A549 treated with AZD2906 at 1 μM for 4 hours (cell line): ENCODE measurements at places on chromosomes 16 and 17. TPM values are rescaled to one million over a fixed set of nuclear protein-coding genes. Genes with fewer than 3 reads are reported as not detected.

The NLK gene
- 6.9 to 10.1 TPM (median 9.3 TPM) in 5 replicates for total RNA-seq

The TBC1D26 gene
- total RNA-seq = not detected in 5 replicates

The C17orf78 gene
- total RNA-seq = not detected in 5 replicates

The TEKT5 gene
- total RNA-seq = 0.18 TPM in 1 of 5 replicates, not detected in the others

The LRRC46 gene
- 2.7 to 3.7 TPM (median 3.2 TPM) in 5 replicates for total RNA-seq

The OTOP2 gene
- 0.05 to 0.06 TPM in 2 of 5 replicates, not detected in the others for total RNA-seq

The TEX19 gene
- total RNA-seq = 0.29 to 0.49 TPM (median 0.37 TPM) in 5 replicates

The RSPRY1 gene
- total RNA-seq = 33.0 to 47.7 TPM (median 37.2 TPM) in 5 replicates

The NOS2 gene
- total RNA-seq = 0.22 to 0.34 TPM (median 0.26 TPM) in 5 replicates

The AOC3 gene
- 1.0 to 1.6 TPM (median 1.3 TPM) in 5 replicates for total RNA-seq

The KRTAP4-4 gene
- total RNA-seq = not detected in 5 replicates

The CLEC18C gene
- 0.05 to 0.11 TPM (median 0.08 TPM) in 4 of 5 replicates, not detected in the other for total RNA-seq

The AXIN1 gene
- 28.7 to 33.3 TPM (median 32.1 TPM) in 5 replicates for total RNA-seq

The TNFRSF13B gene
- not detected in 5 replicates for total RNA-seq

The GRAP gene
- 0.24 to 0.53 TPM (median 0.38 TPM) in 5 replicates for total RNA-seq

The KRT13 gene
- total RNA-seq = 0.10 to 0.35 TPM (median 0.26 TPM) in 4 of 5 replicates, not detected in the other

The IL17C gene
- 0.06 TPM in 1 of 5 replicates, not detected in the others for total RNA-seq

The BRIP1 gene
- 3.0 to 5.1 TPM (median 4.0 TPM) in 5 replicates for total RNA-seq

The TNFRSF17 gene
- not detected in 5 replicates for total RNA-seq

The ACTG1 gene
- total RNA-seq = 4,866 to 7,505 TPM (median 5,499 TPM) in 5 replicates

The CA5A gene
- not detected in 5 replicates for total RNA-seq

The PRCD gene
- not detected in 5 replicates for total RNA-seq

The FAM117A gene
- 1.3 to 1.9 TPM (median 1.8 TPM) in 5 replicates for total RNA-seq
